Frontal cortex (tissue), 4 donors: ENCODE measurements at places on chromosomes 16 and 17. TPM values are rescaled to one million over a fixed set of nuclear protein-coding genes. Genes with fewer than 3 reads are reported as not detected.

IRX3 gene
- total RNA-seq: under 0.01 TPM

KRT14 gene
- total RNA-seq: not detected

KIFC3 gene
- 46.1 TPM for total RNA-seq

PRR11 gene
- 1.6 TPM for total RNA-seq

HASPIN gene
- 0.82 TPM for total RNA-seq

COA3 gene
- total RNA-seq: 98.6 TPM

SDK2 gene
- 6.9 TPM for total RNA-seq

ULK2 gene
- total RNA-seq: 178 TPM

CCL4L2 gene
- 2.4 TPM for total RNA-seq

C16orf46 gene
- total RNA-seq: 0.41 TPM

CES5A gene
- 0.41 TPM for total RNA-seq

FAM20A gene
- 2.4 TPM for total RNA-seq

C16orf92 gene
- not detected for total RNA-seq

ARL6IP1 gene
- 617 TPM for total RNA-seq
